DMS79 (cell line): ENCODE measurements at places on chromosomes 5 and 9.

- peak; percentile 79 for DNase-seq
These were observed 87.8 kb upstream of the APC start for GRCh38 chr5:112649882-112650281.

GRCh38 chr9:135960411-135961276 lies 529 bp downstream of the UBAC1 start:
- no peak for DNase-seq

GRCh38 chr9:130830231-130830760 lies 4.8 kb upstream of the ABL1 start:
- no peak for DNase-seq

DNA sequence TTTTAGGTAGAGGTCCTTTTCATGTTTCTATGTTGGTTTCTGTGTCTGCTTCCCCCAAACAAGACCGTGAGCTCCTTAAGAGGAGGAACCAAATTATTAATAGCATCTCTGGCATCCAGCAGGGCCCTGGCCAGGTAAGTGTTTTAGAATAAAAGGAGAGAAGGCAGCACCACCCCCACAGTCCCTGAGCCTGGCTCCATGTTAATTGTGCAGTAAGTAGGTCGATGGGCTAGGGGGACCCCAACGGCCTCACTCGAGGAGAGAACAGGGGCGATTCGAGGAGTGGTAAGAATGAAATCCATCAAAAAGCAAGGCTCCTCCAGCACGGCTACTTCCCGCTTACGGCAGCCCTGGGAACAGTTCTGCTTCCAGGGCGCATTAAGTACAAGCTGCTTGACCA lies 67.0 kb downstream of the GABBR2 start:
- DNase-seq: no peak

- no peak for DNase-seq
These were observed 74.1 kb upstream of the SH3PXD2B start for GRCh38 chr5:172528440-172528839.

GRCh38 chr5:44868541-44868940 lies 59.8 kb downstream of the MRPS30 start:
- DNase-seq: no peak
